ENCODE measurements at places on chromosomes 3 and 15. TPM values are rescaled to one million over a fixed set of nuclear protein-coding genes. Genes with fewer than 3 reads are reported as not detected.
A peak's percentile ranks its signal among the peaks of the same experiment; 100 is the strongest.

DNA sequence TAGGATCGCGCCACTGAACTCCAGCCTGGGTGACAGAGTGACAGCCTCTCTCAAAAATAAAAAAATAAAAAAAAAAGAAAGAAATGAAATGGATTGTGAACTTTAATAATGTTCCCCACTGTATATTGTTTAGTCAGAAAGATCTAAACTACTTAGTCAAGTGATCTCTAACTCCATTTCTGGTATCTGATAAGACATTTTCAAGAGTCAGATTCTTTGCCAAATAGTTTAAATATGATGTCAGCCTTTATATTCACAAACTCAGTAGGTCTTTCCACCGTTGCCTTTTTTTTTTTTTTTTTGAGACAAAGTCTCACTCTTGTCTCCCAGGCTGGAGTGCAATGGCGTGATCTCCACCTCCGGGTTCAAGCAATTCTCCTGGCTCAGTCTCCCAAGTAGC is 29.0 kb upstream of the OSBPL11 start:
- no peaks in the 10 kb centered on the region for H3K4me1 ChIP-seq
- no peaks in the 10 kb centered on the region for H3K36me3 ChIP-seq
- H3K4me3 ChIP-seq, result no peak overlapping the region
- H3K27ac ChIP-seq, result no peak overlapping the region
- H3K27me3 ChIP-seq, result no peaks in the 10 kb centered on the region

GRCh38 chr3:164791263-164791662 is 287.0 kb downstream of the SI start:
- no peak for DNase-seq
- H3K4me1 ChIP-seq, result no peaks in the 10 kb centered on the region
- H3K4me3 ChIP-seq, result no peak overlapping the region
- no peaks in the 10 kb centered on the region for H3K27me3 ChIP-seq
- H3K27ac ChIP-seq, result no peak overlapping the region

- H3K4me3 ChIP-seq, result no peak overlapping the region
- no peaks in the 10 kb centered on the region for H3K4me1 ChIP-seq
- no peaks in the 10 kb centered on the region for H3K27me3 ChIP-seq
- H3K27ac ChIP-seq, result no peak overlapping the region
- no peaks in the 10 kb centered on the region for H3K36me3 ChIP-seq
Observed at GRCh38 chr3:11010426-11011165, 18.0 kb downstream of the SLC6A1 start.

DNA sequence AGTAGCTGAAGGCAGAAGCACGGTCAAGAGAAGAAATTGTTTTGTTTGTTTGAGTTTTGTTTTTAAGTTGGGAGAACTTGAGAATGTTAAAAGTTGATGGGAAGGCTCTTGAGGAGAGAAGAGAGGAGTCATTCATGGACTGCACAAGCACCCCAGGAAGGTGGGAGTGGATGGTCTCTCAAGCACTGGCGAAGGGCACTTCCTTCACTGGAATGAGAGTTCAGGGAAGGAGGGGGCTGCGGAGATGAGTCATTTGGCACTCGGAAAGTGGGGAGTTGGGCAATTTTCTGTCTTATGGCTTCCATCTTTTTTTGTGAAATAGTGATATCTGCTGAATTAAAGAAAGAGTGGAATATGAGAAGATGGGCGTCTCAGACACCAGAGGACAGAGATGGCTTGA is 66.0 kb downstream of the ATP13A4 start:
- H3K36me3 ChIP-seq, result no peaks in the 10 kb centered on the region
- H3K27me3 ChIP-seq, result no peaks in the 10 kb centered on the region
- no peak for DNase-seq
- no peak overlapping the region for H3K27ac ChIP-seq

- DNase-seq, result peak; percentile 44
- no peak overlapping the region for H3K27ac ChIP-seq
- H3K4me1 ChIP-seq, result no peaks in the 10 kb centered on the region
- no peaks in the 10 kb centered on the region for H3K27me3 ChIP-seq
- H3K36me3 ChIP-seq, result no peaks in the 10 kb centered on the region
Observed at GRCh38 chr15:25543196-25543595, 104.4 kb upstream of the UBE3A start.

GRCh38 chr3:172289583-172289982 is 158.7 kb downstream of the GHSR start:
- H3K27me3 ChIP-seq, result no peaks in the 10 kb centered on the region
- no peak for DNase-seq
- H3K27ac ChIP-seq, result no peak overlapping the region
- H3K36me3 ChIP-seq, result no peaks in the 10 kb centered on the region

DNA sequence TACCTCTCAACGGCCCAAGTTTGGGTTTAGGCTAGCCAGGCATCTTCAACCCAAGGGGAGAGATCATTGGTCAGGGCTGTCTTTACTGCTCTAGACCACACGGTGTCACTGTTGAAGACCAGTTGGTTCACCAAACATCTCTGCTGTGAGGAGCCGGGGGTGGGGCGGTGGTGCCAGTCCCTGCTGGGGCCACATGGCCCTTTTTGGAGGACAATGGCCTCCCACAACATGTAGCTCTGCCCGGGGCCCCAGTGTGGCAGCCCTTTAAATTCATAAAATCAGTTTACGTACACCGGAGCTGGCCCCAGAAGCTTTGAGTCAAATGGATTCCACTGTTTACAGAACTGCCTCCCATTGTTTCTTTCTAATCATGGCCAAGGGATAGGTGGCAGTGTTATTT is 19.1 kb upstream of the TM4SF18 start:
- DNase-seq, result peak; percentile 74
- H3K4me1 ChIP-seq, result peaks cover 15% of the 10 kb centered on the region
- no peak overlapping the region for H3K4me3 ChIP-seq
- H3K36me3 ChIP-seq, result no peaks in the 10 kb centered on the region

- no peaks in the 10 kb centered on the region for H3K27me3 ChIP-seq
- H3K36me3 ChIP-seq, result no peaks in the 10 kb centered on the region
- H3K4me1 ChIP-seq, result peaks cover 3% of the 10 kb centered on the region
Observed at GRCh38 chr3:167067787-167068161, 312.3 kb downstream of the ZBBX start.

GRCh38 chr3:21786438-21786797 is 35.4 kb upstream of the ZNF385D start:
- H3K4me1 ChIP-seq, result no peaks in the 10 kb centered on the region
- no peak for DNase-seq

DNA sequence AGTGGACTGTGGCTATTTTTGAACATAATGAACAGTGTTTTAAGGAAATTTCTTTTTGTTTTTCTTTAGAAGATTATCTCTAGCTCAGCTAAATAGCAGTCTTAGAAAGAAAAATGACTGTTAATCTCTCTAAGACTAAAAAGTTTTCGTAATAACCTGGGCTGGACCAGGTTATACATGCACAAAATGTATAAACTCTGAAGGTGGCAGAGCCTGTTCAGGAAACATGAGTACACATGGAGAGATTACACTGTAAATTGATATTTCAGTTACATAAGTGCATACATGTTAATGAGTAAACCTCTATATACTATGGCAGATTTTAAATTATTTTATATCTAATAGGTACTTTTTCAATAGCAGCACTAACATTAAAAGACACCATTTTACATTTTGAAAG is 258.2 kb upstream of the CFAP20DC start:
- no peak overlapping the region for H3K4me3 ChIP-seq
- no peaks in the 10 kb centered on the region for H3K4me1 ChIP-seq
- no peak for DNase-seq
- H3K27me3 ChIP-seq, result no peaks in the 10 kb centered on the region
- H3K27ac ChIP-seq, result no peak overlapping the region

- H3K27me3 ChIP-seq, result no peaks in the 10 kb centered on the region
- H3K27ac ChIP-seq, result no peak overlapping the region
- no peaks in the 10 kb centered on the region for H3K4me1 ChIP-seq
- H3K4me3 ChIP-seq, result no peak overlapping the region
Observed at GRCh38 chr3:179493260-179493659, 42.0 kb upstream of the GNB4 start.

- no peak for DNase-seq
- no peaks in the 10 kb centered on the region for H3K4me1 ChIP-seq
- peaks cover 11% of the 10 kb centered on the region for H3K36me3 ChIP-seq
- no peaks in the 10 kb centered on the region for H3K27me3 ChIP-seq
- H3K27ac ChIP-seq, result no peak overlapping the region
Observed at GRCh38 chr3:72839057-72839456, 9.2 kb downstream of the SHQ1 start.

DNA sequence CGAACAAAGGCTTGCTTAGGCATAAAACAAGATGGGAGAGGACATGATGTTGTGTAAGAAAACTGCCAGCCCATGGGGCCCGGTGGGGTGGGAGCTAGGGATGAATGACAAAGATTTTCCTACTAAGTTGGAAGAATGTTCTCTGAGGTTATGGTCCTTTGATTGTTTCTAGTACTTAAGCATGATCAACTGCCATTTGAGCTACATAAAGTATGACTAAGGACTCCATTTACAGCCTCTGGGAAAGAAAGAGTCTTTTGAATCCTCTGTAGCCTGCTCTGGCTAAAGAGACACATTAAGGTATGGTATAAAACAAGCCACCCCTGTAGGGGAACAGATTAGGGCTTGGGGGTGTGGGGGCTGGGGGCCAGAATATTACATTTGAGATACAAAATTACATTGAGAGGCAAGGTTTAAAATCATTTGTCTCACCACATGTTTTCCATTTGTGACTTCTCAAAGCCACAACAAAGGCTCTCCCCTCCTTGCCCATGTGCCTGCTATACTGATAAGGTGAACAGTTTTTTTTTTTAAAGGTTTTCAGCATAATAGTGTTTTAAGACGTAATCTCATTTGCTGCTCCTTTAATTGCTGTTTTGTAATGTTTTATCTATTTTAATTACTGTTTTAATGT is 323.4 kb downstream of the CHST2 start:
- H3K4me1 ChIP-seq, result no peaks in the 10 kb centered on the region
- no peak for DNase-seq
- no peak overlapping the region for H3K27ac ChIP-seq
- no peaks in the 10 kb centered on the region for H3K36me3 ChIP-seq

DNA sequence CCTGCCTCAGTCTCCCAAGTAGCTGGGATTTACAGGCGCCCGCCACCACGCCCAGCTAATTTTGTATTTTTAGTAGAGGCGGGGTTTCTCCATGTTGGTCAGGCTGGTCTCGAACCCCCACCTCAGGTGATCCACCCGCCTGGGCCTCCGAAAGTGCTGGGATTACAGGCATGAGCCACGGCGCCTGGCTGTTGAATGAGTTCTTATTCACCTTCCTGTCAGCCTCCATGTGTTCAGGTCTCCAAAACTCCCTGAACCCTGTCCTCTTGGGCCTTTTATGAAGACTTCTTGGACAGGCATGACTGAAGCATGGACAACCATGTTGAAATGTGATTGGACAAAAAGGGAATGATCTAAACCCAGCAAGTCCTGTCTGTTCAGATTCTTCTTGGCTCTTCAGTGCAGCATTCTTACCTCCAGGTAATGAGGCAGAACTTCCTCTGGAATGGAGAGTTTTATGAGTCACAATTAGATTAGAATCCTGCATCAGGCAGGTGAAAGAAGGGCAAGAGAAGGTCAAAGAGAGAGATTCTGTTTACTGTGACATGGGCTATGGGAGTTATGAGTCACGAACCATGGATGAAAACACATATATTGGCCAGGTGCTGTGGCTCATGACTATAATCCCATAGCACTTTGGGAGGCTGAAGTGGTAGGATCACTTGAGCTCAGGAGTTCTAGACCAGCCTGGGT is 23.1 kb upstream of the EIF4A2 start:
- H3K27me3 ChIP-seq, result no peaks in the 10 kb centered on the region
- DNase-seq, result peak; percentile 60
- H3K4me3 ChIP-seq, result no peak overlapping the region
- H3K36me3 ChIP-seq, result no peaks in the 10 kb centered on the region
- H3K27ac ChIP-seq, result peak overlapping the region; percentile 75

GRCh38 chr3:171129827-171130226 is 103.3 kb upstream of the SLC2A2 start:
- no peak for DNase-seq
- H3K27ac ChIP-seq, result peak overlapping the region; percentile 5
- H3K4me3 ChIP-seq, result no peak overlapping the region
- H3K36me3 ChIP-seq, result no peaks in the 10 kb centered on the region

GRCh38 chr3:126888186-126888760 is 94.6 kb upstream of the PLXNA1 start:
- no peaks in the 10 kb centered on the region for H3K36me3 ChIP-seq

- H3K27ac ChIP-seq, result no peak overlapping the region
- H3K27me3 ChIP-seq, result no peaks in the 10 kb centered on the region
- no peaks in the 10 kb centered on the region for H3K4me1 ChIP-seq
- no peak for DNase-seq
- no peaks in the 10 kb centered on the region for H3K36me3 ChIP-seq
Observed at GRCh38 chr3:98855806-98856400, 45.6 kb downstream of the DCBLD2 start.

- no peaks in the 10 kb centered on the region for H3K27me3 ChIP-seq
- H3K36me3 ChIP-seq, result no peaks in the 10 kb centered on the region
Observed at GRCh38 chr15:80343554-80343992, 60.6 kb upstream of the ARNT2 start.

DNA sequence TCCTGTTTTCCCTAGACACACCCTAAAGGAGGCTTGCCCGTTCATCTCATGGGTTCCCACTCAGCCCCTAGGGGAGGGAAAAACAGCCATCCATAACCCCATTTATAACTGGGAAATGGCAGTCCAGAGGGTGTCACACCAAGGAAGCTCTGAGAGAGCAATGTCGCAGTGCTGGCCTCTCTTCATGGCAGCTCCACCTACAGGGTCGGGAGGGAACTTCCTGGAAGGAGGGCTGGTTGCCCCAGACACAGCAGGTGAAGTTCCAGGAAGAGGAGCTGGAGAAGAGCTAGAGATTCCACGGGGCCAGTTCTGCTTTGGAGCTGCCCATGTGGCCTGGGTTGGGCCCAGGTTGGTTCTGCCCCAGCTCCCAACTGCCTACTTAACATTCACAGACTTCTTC is 22.3 kb upstream of the LINGO1 start:
- H3K4me3 ChIP-seq, result no peak overlapping the region
- DNase-seq, result peak; percentile 56
- H3K27me3 ChIP-seq, result peaks cover 4% of the 10 kb centered on the region
- H3K27ac ChIP-seq, result no peak overlapping the region

DNA sequence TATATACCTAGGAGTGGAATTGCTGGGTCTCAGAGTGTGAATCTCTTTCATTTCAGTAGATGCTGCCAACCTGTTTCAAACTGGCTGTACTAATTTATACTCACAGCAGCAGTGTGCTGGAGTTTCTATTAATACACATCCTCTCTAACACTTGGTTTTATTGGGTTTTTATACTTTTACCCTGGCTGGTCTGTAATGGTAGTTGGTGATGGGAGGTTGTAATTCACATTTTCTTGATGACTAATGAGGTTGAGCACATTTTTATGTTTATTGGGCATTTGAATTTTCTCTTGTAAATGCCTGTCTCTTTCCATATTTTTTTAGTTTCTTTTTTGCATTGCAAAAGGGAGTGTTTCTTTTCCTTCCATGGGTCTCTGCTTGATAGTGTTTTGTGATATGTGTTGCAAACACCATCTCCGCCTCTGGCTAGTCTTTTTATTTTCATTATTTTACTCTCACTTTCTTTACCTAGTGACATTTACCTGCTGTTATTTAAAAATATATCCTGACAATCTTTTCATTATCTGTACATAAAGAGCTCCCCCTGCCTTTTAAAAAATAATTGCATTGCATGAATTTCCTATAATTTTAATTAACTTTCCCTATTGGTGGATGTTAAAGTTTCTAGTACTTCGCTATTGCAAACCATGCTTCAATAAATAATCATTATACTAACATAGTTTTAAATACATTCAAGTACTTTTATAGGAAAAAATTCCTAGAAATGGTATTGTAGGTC is 49.0 kb upstream of the GCNT3 start:
- H3K27ac ChIP-seq, result no peak overlapping the region
- no peaks in the 10 kb centered on the region for H3K27me3 ChIP-seq
- H3K4me1 ChIP-seq, result no peaks in the 10 kb centered on the region
- H3K4me3 ChIP-seq, result no peak overlapping the region
- DNase-seq, result no peak
- no peaks in the 10 kb centered on the region for H3K36me3 ChIP-seq

Gene CHST2
- total RNA-seq, result 16.1 TPM

Gene NAALADL2
- total RNA-seq, result 16.7 TPM

Gene ZPLD1
- total RNA-seq, result 0.12 TPM

Gene LARP6
- 31.9 TPM for total RNA-seq

Gene MAGI1
- total RNA-seq, result 47.8 TPM

Gene NANOGP8
- not detected for total RNA-seq

Gene PP2D1
- total RNA-seq, result not detected

Measured in hepatocyte (in vitro differentiated cells).